Cardiac muscle cell (in vitro differentiated cells and primary cell): ENCODE measurements at places on chromosomes 2 and 18.

DNA sequence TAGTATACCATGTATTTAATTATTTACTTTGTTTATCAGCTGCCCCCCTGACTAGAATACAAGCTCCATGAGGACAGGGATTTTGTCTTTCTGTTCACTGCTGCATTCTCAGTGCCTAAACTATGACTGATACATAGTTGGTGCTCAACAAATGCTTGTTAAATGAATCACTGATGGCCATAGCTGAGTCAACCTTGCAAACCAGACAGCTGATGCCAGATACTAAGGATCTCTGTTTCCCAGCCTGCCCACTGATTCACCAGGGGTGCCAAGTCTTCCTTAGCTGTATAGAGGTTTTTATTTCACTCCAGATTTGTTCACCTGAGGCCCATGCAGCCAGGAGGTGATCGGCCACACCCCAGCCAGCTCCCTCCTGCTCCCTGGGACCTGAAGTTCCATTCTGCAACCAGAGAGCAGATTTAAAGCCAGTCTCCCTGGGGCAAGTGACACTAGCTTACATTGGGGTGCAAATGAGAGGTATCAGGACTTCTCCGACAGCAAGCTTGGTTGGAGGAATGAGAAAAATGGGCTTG, 92.2 kb downstream of the C1QL2 start:
- H3K27ac ChIP-seq: no peak overlapping the region
- no peaks in the 10 kb centered on the region for H3K27me3 ChIP-seq
- DNase-seq: no peak
- no peaks in the 10 kb centered on the region for H3K36me3 ChIP-seq
- H3K4me1 ChIP-seq: no peaks in the 10 kb centered on the region
- H3K4me3 ChIP-seq: no peak overlapping the region

- no peak overlapping the region for H3K4me3 ChIP-seq
- H3K36me3 ChIP-seq: no peaks in the 10 kb centered on the region
- no peak overlapping the region for H3K27ac ChIP-seq
- H3K4me1 ChIP-seq: peaks cover 7% of the 10 kb centered on the region
- H3K27me3 ChIP-seq: no peaks in the 10 kb centered on the region
- no peak for DNase-seq
Measured at GRCh38 chr2:66772618-66773017, 337.7 kb downstream of the MEIS1 start.

- no peak overlapping the region for H3K4me3 ChIP-seq
- no peak overlapping the region for H3K27ac ChIP-seq
- DNase-seq: no peak
- H3K36me3 ChIP-seq: no peaks in the 10 kb centered on the region
- H3K27me3 ChIP-seq: no peaks in the 10 kb centered on the region
Measured at GRCh38 chr18:41128126-41128525, 826.9 kb upstream of the PIK3C3 start.

GRCh38 chr2:239131521-239131920, 269.3 kb downstream of the HDAC4 start:
- peaks cover 3% of the 10 kb centered on the region for H3K36me3 ChIP-seq
- H3K27me3 ChIP-seq: no peaks in the 10 kb centered on the region
- H3K27ac ChIP-seq: no peak overlapping the region
- DNase-seq: no peak
- no peak overlapping the region for H3K4me3 ChIP-seq

DNA sequence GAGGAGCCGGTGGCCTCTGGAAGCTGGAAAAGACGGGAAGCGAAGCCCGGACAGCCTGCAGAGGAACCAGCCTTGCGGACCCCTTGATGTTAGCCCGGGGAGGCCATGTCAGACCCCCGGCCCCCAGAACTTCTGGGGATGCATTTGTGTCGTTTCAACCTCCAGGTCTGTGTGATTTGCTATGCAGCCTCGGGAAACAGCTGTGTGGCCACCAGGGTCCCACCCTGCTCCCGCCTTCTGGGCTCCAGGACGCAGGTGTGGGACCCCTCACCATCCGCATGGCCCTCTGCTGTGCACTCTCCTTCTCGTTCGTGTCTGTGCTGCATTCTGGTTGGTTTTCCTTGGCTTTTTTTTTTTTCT, 13.3 kb downstream of the NEU4 start:
- H3K27ac ChIP-seq: no peak overlapping the region
- H3K4me3 ChIP-seq: no peak overlapping the region
- no peak for DNase-seq
- no peaks in the 10 kb centered on the region for H3K36me3 ChIP-seq
- H3K4me1 ChIP-seq: no peaks in the 10 kb centered on the region

DNA sequence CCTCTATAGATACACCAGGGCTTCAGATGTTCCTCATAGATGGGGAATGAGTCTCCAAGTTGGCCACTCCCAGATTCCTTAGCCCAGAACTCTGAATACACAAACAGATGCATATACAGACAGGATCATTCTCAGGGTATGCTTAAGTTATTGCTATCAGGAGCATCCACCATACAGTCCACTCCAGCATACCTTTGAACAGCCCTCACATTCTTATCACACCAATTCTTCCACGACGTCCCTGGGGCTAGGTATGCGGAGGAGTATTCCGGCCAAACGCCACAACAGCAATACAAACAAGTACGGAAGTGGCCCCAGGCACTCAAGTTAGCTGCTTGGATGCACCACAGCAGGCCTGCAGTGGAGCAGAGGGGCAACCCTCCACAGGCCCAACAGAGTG, 312.5 kb upstream of the CHAC2 start:
- no peak for DNase-seq
- H3K4me3 ChIP-seq: no peak overlapping the region
- H3K36me3 ChIP-seq: no peaks in the 10 kb centered on the region
- H3K4me1 ChIP-seq: peaks cover 14% of the 10 kb centered on the region

DNA sequence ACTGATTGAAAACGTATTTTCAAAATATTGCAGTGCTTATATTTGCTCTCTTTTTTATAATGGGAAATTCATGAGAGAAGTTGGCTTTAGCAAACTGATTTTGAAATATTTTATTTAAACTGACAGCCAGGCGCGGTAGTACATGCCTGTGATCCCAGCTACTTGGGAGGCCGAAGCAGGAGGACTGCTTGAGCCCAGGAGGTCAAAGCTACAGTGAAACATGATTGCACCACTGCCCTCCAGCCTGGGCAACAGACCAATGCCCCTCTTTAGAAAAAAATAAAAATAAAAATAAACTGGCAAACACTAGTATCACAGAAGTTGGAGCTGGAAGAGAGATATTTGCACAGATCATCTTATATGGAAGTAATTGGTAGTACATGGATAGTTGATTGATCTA, 20.7 kb downstream of the ZBTB7C start:
- no peak overlapping the region for H3K4me3 ChIP-seq
- DNase-seq: no peak
- H3K36me3 ChIP-seq: no peaks in the 10 kb centered on the region
- no peaks in the 10 kb centered on the region for H3K4me1 ChIP-seq
- no peaks in the 10 kb centered on the region for H3K27me3 ChIP-seq

DNA sequence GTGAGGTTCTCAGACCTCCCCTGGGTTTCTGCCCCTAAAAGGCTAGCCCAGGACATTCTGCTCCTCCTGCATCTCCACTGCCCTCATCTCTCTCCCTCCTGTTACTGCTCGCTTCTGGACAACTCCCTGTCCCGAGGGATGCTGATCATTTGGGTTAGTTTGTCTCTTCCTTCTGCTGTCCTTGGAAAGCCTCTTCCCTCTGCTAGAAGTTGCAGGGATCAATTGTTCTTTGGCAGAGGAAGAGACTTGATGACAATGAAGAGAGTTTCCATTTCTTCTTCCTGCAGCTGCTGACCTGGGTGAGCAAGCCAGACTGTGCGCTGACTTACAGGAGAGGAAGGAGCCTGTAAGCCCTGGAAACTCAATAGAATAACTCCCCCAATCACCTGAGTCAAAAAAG, 68.9 kb downstream of the RDH14 start:
- H3K4me1 ChIP-seq: no peaks in the 10 kb centered on the region
- peaks cover 3% of the 10 kb centered on the region for H3K27me3 ChIP-seq
- H3K36me3 ChIP-seq: no peaks in the 10 kb centered on the region
- no peak for DNase-seq

GRCh38 chr2:130393318-130393910, 37.6 kb downstream of the PTPN18 start:
- H3K27me3 ChIP-seq: no peaks in the 10 kb centered on the region
- DNase-seq: no peak
- no peaks in the 10 kb centered on the region for H3K36me3 ChIP-seq
- H3K27ac ChIP-seq: no peak overlapping the region
- H3K4me1 ChIP-seq: no peaks in the 10 kb centered on the region
- H3K4me3 ChIP-seq: no peak overlapping the region

DNA sequence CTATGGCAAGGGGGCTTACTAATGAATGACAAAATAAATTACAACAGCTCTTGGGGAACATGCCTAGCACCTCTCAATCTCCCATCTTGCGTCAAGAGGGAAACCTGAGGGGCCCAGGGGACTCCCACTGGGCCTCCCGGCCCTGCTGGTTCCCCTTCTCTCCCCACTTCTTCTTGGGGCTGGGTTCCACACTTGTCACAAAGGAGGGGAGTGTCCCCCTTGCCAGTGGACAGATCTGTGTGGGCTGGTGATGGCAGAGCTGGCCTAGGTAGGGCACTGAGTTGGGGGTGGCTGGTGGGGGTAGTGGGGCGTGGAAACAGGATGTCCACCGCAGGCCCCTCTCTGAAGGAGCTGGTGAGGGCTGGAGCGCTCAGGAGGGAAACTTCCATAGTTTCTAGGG, 184.0 kb upstream of the HAAO start:
- no peak for DNase-seq
- H3K27ac ChIP-seq: no peak overlapping the region
- no peaks in the 10 kb centered on the region for H3K36me3 ChIP-seq

DNA sequence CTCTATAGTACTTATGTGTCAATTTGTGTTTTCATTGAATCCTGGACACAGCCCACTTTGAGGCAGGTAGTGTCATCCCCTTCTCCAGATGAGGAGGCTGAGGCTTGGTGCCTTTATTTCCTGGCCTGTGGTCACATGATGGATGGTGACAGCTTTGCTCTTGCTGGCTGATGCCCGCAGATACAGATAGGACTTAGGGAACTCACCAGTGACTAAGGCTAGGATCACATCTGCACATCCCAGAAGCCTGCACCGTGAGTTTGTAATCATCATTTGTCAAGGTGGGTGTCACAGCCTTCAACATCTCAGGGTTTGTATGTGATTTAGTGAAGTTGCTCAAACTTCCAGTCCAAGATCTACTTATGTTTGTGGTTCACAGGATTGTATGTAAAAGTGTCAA, 295.1 kb upstream of the RAB12 start:
- H3K4me3 ChIP-seq: no peak overlapping the region
- no peak for DNase-seq
- no peaks in the 10 kb centered on the region for H3K27me3 ChIP-seq

DNA sequence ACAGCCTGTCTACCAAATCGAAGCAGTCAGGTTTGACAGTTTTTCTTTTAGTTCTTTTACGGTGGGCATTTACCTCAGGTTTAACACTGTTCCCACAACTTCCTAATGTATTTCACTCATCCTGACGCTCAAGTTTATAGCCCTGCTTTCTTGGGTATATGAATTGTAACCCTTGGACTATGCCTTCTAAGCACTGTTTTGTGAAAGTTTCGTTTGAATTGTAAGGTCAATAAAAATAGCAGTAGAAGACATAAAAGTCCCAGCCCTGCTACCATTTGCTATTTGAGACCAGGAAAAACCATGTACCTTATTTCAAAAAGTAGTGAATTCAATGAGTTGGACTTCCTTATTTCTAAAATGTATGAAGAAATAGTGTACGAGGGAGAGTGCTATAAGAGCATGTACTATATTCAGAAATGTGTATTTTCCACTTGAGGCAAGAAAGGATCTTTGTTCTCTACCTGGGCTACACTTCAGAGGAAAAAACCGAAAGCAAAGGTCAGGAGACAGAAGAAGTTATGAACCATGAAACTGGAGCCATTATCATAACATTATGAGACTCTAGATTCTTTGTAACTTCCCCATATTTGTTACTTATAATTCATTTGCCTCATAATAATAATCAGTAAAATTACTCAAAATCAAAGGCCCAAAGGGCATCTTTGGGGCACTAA, 1.9 kb upstream of the ZC3H15 start:
- H3K27me3 ChIP-seq: no peaks in the 10 kb centered on the region
- H3K27ac ChIP-seq: no peak overlapping the region
- no peak overlapping the region for H3K4me3 ChIP-seq
- DNase-seq: no peak
- H3K4me1 ChIP-seq: peaks cover 21% of the 10 kb centered on the region

GRCh38 chr2:239204136-239204875, 196.5 kb downstream of the HDAC4 start:
- H3K36me3 ChIP-seq: no peaks in the 10 kb centered on the region
- no peak for DNase-seq
- H3K4me1 ChIP-seq: peaks cover 8% of the 10 kb centered on the region
- no peak overlapping the region for H3K27ac ChIP-seq
- no peaks in the 10 kb centered on the region for H3K27me3 ChIP-seq

DNA sequence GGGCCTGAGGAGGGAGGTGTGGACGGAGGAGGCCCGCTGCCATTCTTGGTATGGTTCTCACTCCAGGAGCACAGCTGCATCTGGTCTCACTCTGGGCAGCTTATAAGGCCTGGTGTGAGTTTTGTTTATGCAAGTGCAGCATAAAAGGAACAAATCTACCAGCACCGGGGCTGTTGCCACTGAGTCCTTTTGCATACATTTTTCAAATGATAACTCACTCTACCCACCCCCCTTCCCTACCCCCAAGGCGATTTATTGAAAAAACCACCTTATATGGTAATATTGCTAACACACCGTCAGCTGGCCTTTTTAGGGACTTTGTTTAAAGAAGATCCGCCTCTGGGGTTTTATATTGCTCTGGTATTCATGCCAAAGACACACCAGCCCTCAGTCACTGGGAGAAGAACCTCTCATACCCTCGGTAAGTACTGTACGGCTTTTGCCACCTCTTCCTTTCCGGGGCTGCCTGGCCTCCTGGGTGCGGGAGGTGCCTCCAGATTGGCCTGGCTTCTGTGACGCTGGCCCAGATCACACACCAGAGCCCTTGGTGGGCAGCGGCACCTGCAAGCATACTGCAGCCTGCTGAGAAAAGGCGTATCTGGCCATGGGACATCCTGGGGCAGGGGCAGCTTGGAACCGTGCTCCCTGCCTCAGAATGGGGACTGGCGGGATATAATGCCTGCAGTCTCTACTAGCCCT, at the start of gene ACTG2:
Gene ACTG2, plus strand, starts transcription at position 378 of the 699 bp plus-strand sequence. CDS start 8,304 bp downstream, outside the sequence.
- H3K27me3 ChIP-seq: no peaks in the 10 kb centered on the region
- H3K36me3 ChIP-seq: no peaks in the 10 kb centered on the region
- H3K4me3 ChIP-seq: no peak within 1 kb of the TSS
- H3K27ac ChIP-seq: no peak within 1 kb of the TSS
- DNase-seq: no peak
- no peaks in the 10 kb centered on the region for H3K4me1 ChIP-seq

- H3K27ac ChIP-seq: no peak overlapping the region
- no peak for DNase-seq
- H3K27me3 ChIP-seq: no peaks in the 10 kb centered on the region
- no peak overlapping the region for H3K4me3 ChIP-seq
Measured at GRCh38 chr2:128474962-128475361, 156.3 kb upstream of the HS6ST1 start.

DNA sequence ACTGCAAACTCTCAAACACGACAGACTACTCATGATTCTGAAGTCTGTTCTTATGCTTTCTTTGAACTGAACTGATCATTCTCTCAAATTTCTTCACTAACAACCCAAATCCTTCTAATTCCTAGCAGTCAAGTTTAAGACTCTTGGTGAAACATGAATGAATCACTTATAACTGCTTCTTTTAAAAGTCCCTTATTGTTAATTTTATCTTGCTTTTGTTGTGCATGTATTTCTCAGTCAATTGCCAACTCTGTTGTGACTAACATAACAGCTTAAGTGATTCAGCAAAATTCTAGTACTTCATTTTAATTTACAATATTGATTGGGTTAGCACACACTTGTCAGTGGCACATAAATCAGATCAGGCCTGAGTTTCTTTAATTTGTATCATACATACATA, 357.0 kb upstream of the FSIP2 start:
- no peak overlapping the region for H3K4me3 ChIP-seq
- H3K4me1 ChIP-seq: no peaks in the 10 kb centered on the region
- no peak overlapping the region for H3K27ac ChIP-seq
- DNase-seq: no peak
